ENCODE measurements at places on chromosomes 3 and 15.

DNA sequence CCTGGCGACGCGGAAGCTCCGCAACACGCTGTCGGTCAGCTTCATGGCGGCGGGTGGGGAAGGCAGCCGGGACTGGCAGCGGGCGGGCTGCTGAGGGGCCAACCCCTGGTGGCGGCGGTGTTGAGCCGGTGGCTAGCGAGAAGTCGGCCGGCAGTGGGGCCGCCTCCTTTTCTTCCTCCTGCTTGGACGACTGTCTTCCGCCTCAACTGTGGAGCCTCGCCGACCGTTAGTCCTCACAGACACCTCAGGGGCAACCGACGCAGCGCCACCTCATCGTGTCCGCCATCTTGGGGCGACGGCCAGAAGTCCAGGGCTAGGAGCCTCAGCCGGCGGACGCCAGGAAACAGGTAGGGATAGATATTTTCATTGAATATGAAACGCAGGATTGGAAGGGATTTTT lies 875.1 kb downstream of the NSUN3 start:
- DNase-seq, result no peak

- no peak for DNase-seq
These were observed 281.6 kb downstream of the CNTN6 start for GRCh38 chr3:1374471-1374870.

- DNase-seq, result peak; percentile 12
These were observed 43.8 kb downstream of the SPSB4 start for GRCh38 chr3:141094790-141095545.

DNA sequence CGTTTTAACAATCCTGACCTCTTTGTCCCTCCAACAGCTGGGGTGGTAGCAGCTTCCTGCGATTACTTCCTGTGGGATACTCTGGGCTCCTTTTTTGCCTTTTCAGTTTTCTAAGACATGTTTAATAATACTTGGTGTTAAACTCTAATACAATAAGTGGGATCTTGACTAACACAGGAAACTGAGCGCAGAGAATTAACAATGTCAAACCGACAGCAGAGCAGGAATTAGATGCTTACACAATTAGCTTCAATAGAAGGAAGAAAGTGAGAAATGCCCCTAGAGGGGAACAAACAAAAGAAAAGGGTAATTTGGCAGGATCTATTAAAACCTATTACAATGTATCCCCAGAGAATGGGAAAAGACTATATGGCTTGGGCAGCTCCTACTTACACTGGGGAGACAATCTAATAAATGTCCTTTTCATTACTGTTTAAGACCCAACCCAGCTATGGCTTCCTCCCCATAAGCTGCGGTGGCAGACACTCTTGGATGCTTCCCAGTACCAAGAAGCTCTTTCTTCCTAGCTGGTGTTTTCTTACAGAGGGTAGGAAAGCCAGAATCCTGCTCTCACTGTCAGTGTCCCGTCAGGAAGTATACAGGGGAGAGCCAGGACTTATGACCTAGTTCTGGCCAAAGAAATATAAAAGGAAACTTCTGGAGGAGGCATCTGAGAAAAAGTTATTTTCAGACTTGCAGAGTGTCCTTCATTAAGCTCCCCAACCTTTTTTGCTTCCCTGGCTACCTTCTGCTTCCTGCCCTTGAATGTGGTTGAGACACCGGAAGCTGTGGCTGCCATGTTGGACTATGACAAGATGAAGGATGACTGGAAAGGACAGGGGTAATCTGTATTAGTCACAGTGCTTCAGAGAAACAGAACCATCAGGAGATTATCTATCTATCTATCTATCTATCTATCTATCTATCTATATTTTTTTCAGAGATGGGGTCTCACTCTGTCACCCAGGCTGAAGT lies 194.1 kb upstream of the KBTBD8 start:
- DNase-seq, result no peak

DNA sequence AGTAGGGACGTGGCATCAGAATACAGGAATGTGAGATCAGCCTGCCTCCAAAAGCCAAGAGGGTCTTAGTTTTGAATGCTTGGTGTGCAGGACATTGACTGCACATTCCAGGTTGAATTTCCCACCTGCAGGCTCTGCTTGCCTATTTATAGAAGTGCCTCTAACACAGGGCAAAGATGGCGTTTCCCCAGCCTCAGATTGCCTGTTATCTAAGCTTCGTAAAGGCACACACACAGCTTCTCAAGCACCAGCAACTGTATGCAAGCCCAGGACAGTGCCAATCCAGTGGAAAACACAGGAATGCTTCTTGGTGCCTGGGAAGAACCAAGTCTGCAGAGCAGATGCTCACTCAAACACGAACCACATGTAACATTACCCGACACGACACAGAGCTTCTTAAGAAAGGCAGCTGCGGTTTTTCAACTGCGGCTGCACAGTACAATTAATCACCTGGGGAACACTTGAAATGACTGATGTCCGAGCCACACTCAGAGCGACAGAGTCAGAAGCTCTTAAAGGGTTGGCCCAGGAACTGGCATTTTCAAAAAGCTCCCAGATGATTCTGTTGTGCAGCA lies 90.0 kb upstream of the ANKRD34C start:
- peak; percentile 38 for DNase-seq

- DNase-seq, result no peak
These were observed 292.8 kb upstream of the ZNF717 start for GRCh38 chr3:76078101-76078500.

GRCh38 chr15:40769274-40770146 lies at the start of gene C15orf62:
Gene C15orf62 (plus strand): TSS chr15:40769980. CDS start chr15:40770496, 516 bp downstream.
- no peak for DNase-seq

GRCh38 chr3:15796331-15796730 lies 1.4 kb downstream of the ANKRD28 start:
- no peak for DNase-seq

- no peak for DNase-seq
These were observed 11.1 kb upstream of the ARID3B start for GRCh38 chr15:74529921-74530320.

GRCh38 chr3:5093731-5094130 lies 28.4 kb upstream of the ARL8B start:
- DNase-seq, result no peak

GRCh38 chr3:134614955-134615354 lies 35.9 kb downstream of the KY start:
- DNase-seq, result no peak

GRCh38 chr3:193564012-193564411 lies 9.3 kb upstream of the ATP13A4 start:
- DNase-seq, result no peak

- no peak for DNase-seq
These were observed 353.6 kb downstream of the NTRK3 start for GRCh38 chr15:87902772-87903426.

Data from GM04504 (cell line).